ENCODE measurements at places on chromosomes 1 and 21.

GRCh38 chr1:174367892-174368291, 79.9 kb upstream of the GPR52 start:
- H3K27ac ChIP-seq, result no peak overlapping the region
- no peaks in the 10 kb centered on the region for H3K27me3 ChIP-seq
- DNase-seq, result no peak
- H3K36me3 ChIP-seq, result no peaks in the 10 kb centered on the region
- no peak overlapping the region for H3K4me3 ChIP-seq

- H3K4me1 ChIP-seq, result no peaks in the 10 kb centered on the region
- no peak overlapping the region for H3K27ac ChIP-seq
- no peak overlapping the region for H3K4me3 ChIP-seq
- no peak for DNase-seq
- H3K36me3 ChIP-seq, result no peaks in the 10 kb centered on the region
Observed at GRCh38 chr1:61570191-61570590, 154.8 kb downstream of the TM2D1 start.

GRCh38 chr1:221638595-221638994, 103.3 kb downstream of the DUSP10 start:
- H3K27me3 ChIP-seq, result no peaks in the 10 kb centered on the region
- H3K36me3 ChIP-seq, result no peaks in the 10 kb centered on the region
- peaks cover 6% of the 10 kb centered on the region for H3K4me1 ChIP-seq
- no peak overlapping the region for H3K4me3 ChIP-seq

DNA sequence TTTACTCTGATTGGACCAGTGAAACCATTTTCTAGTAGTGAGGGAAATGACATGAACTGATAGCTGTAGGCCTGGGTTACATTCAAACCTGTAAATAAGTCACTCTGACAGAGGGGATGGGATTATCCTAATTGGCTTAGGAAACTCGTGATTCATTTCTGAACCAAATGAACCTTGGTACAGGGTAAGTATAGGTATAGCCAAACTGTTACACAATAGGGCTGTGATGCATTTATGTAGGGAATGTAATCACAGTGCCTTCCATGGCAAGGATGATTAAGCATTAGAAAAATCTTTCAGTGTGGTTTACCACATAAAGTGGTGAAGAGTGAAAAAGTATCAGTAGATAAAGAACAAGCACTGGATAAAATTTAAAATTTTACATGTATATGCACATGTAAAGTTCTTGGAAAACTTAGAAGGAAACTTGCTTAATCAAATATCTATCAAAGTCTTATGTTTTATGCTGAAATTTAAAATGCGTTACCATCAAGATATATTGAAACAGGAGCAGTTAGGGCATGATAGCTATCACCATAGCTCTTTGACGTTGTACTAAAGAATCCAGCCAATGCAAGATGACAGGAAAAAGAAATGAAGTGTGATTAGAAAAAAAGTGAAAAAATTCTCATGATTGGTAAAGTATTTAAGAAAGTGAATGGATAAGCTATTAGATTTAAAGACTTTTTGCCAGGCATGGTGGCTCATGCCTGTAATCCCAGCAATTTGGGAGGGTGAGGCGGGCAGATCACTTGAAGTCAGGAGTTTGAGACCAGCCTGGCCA, 63.0 kb downstream of the RABGAP1L start:
- H3K27me3 ChIP-seq, result no peaks in the 10 kb centered on the region
- no peaks in the 10 kb centered on the region for H3K36me3 ChIP-seq
- DNase-seq, result no peak
- H3K4me3 ChIP-seq, result no peak overlapping the region

DNA sequence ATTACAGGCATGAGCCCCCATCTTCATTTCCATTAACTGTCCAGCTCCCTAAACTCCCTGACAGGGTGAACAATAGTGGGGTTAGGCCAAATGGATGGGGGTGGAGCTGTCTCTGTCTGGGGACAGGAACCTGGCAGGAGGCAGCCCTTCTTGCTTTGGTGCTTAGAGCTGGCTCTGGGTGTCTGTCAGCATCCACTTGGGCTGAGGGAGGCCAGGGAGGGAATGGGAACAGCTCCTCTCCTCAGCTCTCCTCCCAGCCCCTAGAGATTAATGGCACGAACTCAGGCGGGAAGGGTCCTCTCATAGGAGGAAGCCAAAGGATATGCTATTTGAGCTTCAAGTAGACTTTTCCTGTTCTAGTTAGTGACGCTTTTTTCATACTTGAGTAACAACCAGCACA, 11.1 kb upstream of the ETV3L start:
- H3K4me3 ChIP-seq, result no peak overlapping the region
- no peaks in the 10 kb centered on the region for H3K27me3 ChIP-seq
- H3K36me3 ChIP-seq, result no peaks in the 10 kb centered on the region
- no peak for DNase-seq
- no peak overlapping the region for H3K27ac ChIP-seq
- H3K4me1 ChIP-seq, result peaks cover 12% of the 10 kb centered on the region

All from SJSA1 (cell line).